Activated T-cell treated with anti-CD3 and anti-CD28 coated beads, Interleukin-2, amount 50 U/mL, for 48 hours (primary cell): ENCODE measurements at places on chromosomes 13 and 19.

- no peak for DNase-seq
These were observed 2792.1 kb downstream of the PCDH9 start for GRCh38 chr13:64438084-64438483.

GRCh38 chr19:4715529-4716221 lies 8.0 kb downstream of the DPP9 start:
- DNase-seq: no peak

GRCh38 chr13:89660752-89661151 lies 1686.7 kb upstream of the MIR17HG start:
- DNase-seq: no peak

GRCh38 chr13:79692846-79693245 lies 211.9 kb downstream of the NDFIP2 start:
- no peak for DNase-seq

GRCh38 chr19:27647423-27647822 lies 1565.5 kb downstream of the UQCRFS1 start:
- no peak for DNase-seq

GRCh38 chr13:60012488-60012887 lies 151.2 kb downstream of the DIAPH3 start:
- no peak for DNase-seq

DNA sequence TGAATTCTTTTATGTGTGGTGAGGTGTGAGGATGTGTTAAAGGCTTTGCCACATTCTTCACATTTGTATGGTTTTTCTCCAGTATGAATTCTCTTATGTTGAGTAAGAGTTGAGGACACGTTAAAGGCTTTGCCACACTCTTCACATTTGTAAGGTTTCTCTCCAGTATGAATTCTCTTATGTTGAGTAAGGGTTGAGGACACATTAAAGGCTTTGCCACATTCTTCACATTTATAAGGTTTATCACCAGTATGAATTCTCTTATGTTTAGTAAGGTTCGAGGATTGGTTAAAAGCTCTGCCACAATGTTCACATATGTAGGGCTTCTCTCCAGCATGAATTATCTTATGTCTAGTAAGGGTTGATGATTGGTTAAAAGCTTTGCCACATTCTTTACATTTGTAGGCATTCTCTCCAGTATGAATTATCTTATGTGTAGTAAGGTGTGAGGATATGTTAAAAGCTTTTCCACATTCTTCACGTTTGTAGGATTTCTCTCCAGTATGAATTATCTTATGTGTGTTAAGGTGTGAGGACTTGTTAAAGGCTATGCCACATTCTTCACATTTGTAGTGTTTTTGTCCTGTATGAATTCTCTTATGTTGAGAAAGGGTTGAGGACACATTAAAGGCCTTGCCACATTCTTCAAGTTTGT lies 27.1 kb downstream of the ZNF724 start:
- no peak for DNase-seq
